ENCODE measurements at places on chromosomes 2 and 18. TPM values are rescaled to one million over a fixed set of nuclear protein-coding genes. Genes with fewer than 3 reads are reported as not detected.

GRCh38 chr2:46382331-46383112, 85.3 kb downstream of the EPAS1 start:
- H3K4me1 ChIP-seq, result no peaks in the 10 kb centered on the region
- no peaks in the 10 kb centered on the region for H3K36me3 ChIP-seq
- no peaks in the 10 kb centered on the region for H3K27me3 ChIP-seq
- no peak overlapping the region for H3K4me3 ChIP-seq
- H3K27ac ChIP-seq, result no peak overlapping the region

GRCh38 chr18:25814841-25815458, 275.5 kb downstream of the SS18 start:
- H3K36me3 ChIP-seq, result no peaks in the 10 kb centered on the region
- peaks cover 6% of the 10 kb centered on the region for H3K4me1 ChIP-seq
- H3K27me3 ChIP-seq, result no peaks in the 10 kb centered on the region
- peak overlapping the region; percentile 20 for H3K27ac ChIP-seq
- no peak for DNase-seq

Gene ELP2
- total RNA-seq, result 107 TPM

DNA sequence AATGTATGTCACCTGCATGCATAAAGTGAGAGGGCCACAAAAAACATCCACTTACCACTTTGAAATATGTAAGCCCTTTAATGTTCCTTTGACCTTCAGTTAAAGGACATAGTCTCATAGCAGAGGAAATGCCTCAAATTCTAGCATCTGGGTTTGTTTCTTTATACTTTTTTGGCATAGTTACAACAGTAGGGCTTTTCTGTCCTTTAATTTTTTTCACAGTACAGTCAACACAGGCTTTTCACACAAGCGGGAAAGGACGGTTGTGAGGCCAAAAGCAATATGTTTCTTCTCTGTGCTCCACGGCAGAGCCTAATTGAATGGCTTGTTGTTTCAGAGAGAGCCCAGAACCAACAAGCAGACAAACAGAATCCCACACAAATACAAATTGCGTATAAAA, 57.6 kb downstream of the CRIM1 start:
- no peaks in the 10 kb centered on the region for H3K36me3 ChIP-seq
- no peak overlapping the region for H3K27ac ChIP-seq
- peaks cover 5% of the 10 kb centered on the region for H3K27me3 ChIP-seq

GRCh38 chr18:29779096-29779495, 1263.4 kb downstream of the DSC3 start:
- no peak overlapping the region for H3K27ac ChIP-seq
- H3K27me3 ChIP-seq, result no peaks in the 10 kb centered on the region
- no peak for DNase-seq
- no peak overlapping the region for H3K4me3 ChIP-seq
- no peaks in the 10 kb centered on the region for H3K36me3 ChIP-seq

Gene KCNS3
- total RNA-seq, result not detected

DNA sequence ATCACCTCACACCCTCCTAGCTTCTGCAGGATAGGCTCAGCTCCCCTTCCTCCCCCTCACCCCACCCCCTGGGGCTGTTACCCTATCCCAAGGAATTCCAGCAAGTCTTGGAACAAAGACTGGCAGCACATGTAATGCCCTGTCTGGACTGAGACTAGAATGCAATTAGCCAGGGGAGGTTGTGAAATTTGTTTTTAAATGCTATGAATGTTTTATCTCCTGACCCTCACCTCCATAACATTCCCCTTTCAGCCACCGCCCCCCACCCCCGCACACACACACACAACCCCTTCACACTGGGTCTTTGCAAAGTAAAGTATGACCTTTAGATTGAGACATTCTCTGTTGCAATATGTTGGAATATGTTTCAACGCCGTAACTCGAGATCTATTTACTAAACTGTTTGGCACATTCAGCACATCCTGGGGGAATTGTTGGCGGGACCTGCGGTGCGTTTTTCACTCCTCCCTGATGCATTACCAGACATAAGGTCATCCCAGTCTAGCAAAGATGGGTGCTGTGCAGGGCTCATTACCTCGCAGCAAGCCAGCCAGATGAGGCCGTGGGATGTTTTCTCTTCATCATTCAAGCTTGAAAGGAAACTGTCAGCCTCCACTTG, 290.7 kb upstream of the SLC14A2 start:
- no peak overlapping the region for H3K27ac ChIP-seq
- no peaks in the 10 kb centered on the region for H3K4me1 ChIP-seq
- no peaks in the 10 kb centered on the region for H3K36me3 ChIP-seq
- H3K27me3 ChIP-seq, result no peaks in the 10 kb centered on the region
- H3K4me3 ChIP-seq, result no peak overlapping the region

Gene GALNT5
- total RNA-seq, result not detected

DNA sequence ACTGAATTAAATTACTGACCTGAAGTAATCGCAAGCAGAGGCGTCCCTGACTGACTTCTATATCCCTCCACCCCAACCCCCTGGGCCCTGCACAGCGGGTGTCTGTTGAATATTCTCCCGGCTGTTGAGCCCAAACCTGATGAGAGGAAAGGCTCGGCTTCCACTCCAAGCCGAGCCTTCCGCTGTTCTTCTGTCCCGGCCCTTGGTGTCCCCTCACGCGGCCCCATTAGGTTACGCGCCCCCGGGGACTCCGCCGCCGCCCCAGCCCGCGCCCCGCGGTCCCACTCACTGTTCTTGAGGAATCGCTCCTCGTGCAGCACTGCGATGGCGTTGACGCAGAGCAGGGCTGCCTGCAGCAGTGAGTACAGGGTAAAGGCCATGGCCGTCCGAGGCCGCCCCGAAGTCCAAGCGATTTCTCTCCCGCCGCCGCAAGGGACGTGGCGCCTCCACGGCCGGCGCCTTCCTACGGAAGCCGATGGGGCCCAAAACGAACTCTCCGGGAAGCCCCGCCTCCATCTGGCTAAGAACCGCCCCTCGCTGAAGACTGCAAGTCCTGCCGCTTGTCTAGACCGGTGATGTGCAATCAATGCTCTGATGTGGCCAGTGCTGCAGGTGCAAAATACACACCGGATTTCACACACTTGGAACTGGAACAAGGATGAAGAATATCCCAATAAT, at the start of gene IER3IP1:
Gene IER3IP1, minus strand, starts transcription at position 467 of the 678 bp plus-strand sequence. Its CDS starts 87 bp downstream, at position 380.
- H3K27me3 ChIP-seq, result no peaks in the 10 kb centered on the region
- no peaks in the 10 kb centered on the region for H3K4me1 ChIP-seq
- no peaks in the 10 kb centered on the region for H3K36me3 ChIP-seq
- peak within 1 kb of the TSS; percentile 93 for H3K27ac ChIP-seq
- H3K4me3 ChIP-seq, result peak within 1 kb of the TSS; percentile 2

Gene KIF1A
- total RNA-seq, result 30.1 TPM

Gene SIX3
- total RNA-seq, result not detected

Gene HOXD13
- total RNA-seq, result not detected
